ENCODE measurements at places on chromosomes 13 and 19.

GRCh38 chr13:48675247-48675646 is 21.5 kb downstream of the CYSLTR2 start:
- no peak for DNase-seq

DNA sequence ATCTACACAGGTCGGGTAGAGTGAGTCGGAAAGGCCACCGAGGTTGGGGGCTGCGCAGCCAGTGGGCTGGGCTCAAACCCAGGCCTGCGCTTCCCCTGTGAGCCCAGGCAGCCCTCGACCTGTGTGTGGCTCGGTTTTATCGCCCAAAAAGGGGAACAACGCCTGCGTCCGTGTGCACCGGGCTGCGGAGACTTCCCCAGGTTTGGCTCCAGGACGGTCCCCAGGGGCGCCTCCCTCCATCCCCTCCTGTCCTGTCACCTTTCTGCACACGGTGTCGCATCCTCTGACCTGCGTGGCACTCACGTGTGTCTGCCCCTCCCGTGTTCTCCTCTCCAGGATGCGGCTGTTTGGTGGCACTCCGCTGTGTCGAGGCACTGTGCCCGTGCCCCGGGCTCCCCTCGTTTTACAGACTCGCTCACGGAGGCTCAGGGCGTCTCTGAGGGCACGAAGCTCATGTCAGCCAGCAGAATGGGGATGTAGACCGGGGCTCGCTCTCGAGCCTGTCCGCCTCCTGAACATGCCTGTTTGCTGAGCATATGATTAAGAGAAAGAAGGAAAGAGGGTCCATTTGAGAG is 25.9 kb downstream of the MCF2L start:
- DNase-seq = no peak

- DNase-seq = no peak
Observed at GRCh38 chr13:95100525-95101433, 200.5 kb downstream of the ABCC4 start.

DNA sequence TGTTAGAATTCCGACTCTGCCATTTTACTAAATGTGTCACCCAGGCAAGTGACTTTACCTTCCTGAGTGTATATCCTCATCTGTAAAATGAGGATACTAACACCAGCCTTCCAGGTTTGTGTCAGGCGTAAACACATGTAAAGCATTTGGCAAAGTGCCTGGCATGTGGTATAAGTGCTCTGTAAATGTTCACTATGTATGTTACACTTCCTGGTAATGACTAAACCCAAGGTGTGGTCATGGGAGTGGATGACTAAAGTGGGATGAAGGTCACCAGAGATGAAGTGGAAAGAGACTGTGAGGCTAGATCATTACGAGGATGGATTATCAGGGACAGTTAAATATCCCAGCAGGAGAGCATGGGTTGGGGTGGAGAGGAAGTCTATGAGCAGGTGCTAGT is 25.6 kb downstream of the DEDD2 start:
- no peak for DNase-seq

DNA sequence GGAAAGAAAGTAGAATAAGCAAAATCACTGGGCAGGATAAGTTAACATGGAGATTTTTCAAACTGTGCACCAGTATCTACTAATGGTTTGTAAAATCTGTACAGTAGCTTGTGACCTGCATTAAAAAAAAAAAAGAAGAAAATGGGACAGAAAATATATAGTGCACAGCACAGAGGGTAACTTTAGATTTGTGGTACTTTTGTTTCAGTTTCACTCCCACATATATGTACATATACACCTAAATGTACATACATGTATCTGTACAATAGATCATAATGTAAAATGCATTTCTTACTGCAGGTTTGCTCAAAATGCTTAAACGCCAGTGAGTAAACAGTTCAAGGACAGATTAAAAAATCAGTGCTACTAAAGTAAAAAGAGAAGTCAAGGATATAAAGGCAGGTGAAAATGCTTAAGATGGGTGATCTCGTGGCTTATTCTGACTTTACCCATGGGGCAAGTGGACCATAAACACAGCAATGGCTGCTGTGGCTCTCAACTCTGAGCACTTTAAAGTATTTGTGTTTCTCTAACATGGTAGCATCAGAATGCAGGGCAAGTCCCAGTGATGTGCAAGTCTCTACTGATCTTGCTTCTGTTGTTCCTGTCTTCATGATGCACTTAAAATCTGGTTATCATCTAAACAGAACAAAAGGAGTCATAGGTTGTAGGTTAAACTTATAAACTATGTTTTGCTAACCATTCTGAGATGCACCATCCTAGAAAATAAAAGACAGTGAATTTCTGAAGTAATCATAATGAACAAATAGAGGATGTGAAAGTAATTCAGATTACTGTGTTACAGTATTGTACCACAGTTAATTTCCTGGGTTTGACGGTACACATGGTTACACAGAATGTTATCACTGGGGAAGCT is 112.3 kb downstream of the MIPEP start:
- no peak for DNase-seq

- DNase-seq = no peak
Observed at GRCh38 chr19:54203151-54203611, 2.5 kb downstream of the RPS9 start.

- DNase-seq = no peak
Observed at GRCh38 chr13:34076319-34076718, 258.4 kb downstream of the RFC3 start.

GRCh38 chr19:47348819-47349795 is at the start of gene DHX34:
TSS of gene DHX34 (plus strand) at chr19:47349315. CDS start at chr19:47353031, 3,716 bp downstream.
- DNase-seq = peak; percentile 98

DNA sequence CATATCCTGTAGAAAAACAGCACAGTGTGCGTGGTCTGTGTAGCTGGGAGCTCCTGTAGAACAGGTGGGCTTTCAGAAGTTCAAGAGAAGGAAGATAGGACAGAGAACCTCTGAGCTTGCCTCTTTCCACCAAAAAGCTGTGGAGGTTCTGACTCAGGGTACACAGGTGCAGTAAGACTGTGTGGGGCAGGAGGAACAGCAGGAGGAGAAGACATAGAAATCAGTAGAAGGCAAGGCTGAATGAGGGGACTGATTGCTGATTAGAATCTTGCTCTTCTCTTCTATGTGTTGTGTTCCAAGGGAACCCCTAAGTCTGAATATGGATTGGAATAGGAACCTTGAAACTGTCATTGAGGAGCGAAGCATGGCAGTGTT is 122.7 kb downstream of the AKAP11 start:
- no peak for DNase-seq

DNA sequence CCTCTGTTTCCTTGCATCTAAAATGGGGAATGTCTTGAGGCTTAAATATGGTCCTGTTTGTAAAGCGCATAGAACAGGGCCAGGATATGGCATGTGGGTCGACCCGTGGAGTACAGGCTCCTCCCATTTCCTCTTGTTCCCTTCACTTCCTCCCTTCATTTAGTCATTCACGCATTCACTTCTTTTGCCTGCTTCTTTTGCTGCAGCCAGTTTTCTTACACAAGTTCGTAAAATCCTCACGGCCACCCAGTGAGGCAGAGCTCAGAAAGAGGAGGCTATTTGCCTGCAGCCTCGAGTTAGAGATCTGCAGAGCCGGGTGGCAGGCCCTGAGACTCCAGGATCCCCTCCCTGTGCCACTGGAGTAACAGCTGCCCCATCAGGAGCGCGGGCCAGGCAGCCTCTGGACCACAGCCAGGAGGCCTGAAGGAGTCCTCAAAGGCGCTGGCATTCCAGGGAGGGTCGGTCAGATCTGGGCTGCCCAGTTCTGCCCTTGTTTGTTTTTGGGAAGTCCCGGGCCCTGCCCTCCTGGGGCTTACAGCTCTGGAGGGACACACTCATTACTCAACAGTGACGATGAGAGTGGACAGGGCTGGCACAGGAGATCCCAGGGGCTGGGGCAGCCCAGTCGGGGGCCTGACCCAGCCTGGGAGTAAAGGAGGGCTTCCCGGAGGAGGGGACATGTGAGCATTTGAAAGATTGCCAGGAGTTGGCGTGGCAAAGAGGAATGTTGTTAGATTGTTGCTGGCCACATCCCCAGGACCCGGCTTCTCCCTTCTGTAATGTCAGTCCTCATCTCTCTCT is 4.6 kb downstream of the PPP5C start:
- DNase-seq = no peak

DNA sequence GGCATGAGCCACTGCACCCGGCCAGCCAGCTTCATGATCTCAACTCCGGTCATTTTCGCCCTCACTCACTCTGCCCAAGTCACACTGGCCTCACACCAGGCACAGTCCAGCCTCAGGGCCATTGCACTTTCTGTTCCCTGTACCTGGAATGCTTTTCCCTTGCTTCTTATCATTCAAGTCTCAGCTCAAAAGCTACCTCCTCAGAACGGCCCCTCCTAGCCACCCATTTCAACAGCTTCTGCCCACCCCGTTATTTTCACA is 2.5 kb upstream of the TLE2 start:
- DNase-seq = no peak

DNA sequence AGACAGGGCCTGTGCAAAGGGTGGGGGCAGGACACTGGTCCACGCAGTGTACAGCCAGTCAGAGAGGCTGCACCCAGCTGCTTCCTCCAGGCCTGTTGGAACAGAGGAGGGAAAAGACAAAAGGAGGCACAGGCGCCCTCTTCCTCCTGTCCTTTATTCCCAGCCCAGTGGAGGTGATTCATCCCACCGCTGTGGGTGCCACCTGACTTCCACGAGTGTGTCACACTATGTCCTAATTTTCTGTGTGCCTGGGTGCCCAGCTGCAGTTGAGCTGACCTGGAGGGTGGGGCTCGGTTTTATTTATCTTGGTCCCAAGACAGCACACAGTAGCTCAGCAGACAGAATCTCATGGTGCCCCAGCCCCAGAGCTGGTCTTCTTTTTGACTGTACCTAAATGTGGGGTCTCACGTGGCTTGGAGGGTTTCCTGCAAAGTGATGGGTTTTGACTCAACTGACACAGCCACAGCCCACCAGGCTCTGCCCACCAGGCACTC is 9.0 kb downstream of the EPS15L1 start:
- no peak for DNase-seq

- no peak for DNase-seq
Observed at GRCh38 chr13:80737513-80737912, 396.6 kb upstream of the SPRY2 start.

- peak; percentile 39 for DNase-seq
Observed at GRCh38 chr13:40666933-40667621, 636 bp upstream of the FOXO1 start.

- no peak for DNase-seq
Observed at GRCh38 chr19:10173527-10173926, 21.2 kb downstream of the DNMT1 start.

DNA sequence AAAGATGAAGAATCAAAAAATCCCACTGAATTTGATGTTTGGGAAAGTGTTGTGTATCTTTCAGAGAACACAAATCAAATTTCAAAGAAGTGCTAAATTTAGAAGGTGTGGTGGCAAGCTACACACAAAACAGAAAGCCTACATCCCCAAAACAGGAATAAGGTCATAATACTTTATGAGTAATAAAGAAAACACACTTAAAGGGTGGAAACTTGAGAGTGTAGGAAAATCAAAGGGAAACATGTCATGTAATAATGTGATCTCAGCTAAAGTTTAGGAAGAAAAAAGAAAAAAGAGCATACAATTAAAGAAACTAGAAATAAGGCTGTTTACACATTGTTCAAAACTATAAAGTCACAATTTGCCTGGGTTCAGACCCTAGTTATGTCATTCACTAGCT is 668.7 kb downstream of the PCDH17 start:
- DNase-seq = no peak

DNA sequence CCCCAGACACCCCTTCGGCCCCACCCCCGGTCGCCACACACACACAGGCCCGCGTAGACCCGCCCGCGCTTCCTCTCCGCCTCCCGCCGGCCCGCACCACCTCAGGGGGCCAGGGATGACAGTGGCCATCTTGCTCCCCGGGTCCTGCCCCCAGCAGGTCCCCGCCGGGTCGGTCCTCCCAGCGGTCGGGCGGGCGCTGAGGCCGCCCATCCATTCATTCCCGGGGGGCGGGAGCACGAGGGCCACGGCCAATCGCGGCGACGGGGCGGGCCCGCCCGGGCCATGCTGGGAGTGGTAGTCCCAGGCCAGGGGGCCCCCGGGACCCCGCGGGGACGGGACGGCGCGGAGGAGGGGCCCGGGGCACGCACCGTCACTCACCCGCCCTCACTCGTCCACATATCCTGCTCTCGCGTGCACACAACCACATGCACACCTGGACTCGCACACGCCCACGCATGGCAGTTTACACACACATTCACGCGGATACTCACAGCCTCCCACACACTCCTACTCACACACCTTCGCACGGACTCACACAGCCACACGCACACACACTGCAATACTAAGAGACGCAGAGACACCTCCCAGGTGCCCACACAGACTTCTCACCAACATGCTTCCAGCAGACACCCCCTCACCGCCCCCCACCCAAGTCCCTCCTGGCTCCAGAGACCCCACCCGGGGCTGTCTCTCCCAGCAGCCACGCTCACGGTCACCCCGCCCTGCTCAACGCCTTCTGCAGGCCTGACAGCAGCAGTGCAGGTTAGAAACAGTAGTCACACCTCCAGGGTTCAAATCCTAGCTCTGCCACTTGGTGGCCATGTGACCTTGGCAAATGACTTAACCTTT is at the start of gene DPF1:
Gene DPF1, minus strand, starts transcription at position 209 of the 849 bp plus-strand sequence. Its CDS starts 80 bp downstream, at position 129.
- peak; percentile 62 for DNase-seq

DNA sequence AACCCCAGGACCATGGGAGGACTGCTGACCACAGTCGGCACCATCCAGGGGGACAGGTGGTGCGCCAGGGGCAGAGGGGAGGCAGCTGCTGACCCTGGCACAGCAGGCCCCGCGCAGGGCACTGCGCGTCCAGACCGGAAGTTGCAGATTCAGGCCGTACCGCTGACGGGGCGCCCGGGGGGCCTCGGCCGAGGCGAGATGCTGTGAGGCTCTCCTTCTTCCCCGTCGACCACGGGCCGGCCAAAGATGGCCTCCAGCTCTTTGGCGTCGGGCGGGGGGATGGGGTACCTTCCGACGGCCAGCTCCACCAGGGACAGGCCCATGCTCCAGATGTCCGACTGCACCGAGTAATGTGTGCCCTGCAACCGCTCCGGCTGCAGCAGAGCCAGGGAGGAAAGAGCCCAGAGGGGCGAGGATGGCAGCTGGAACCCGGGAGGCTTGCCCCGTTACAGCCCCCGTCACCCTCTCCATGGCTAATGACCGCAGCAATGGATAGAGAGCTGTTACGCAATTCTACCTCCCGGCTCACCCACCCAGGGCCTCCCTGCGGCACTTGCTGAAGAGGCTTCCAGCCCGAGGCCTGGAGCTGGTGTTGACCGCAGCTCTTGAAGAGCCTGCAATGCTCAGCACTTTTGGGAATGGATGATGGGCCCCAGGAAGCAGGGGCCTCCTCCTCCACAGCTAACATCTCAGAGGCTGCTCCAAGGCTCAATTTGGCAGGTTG is 24.7 kb downstream of the MAP2K2 start:
- no peak for DNase-seq

GRCh38 chr19:19711934-19712828 is 20.7 kb downstream of the ZNF14 start:
- no peak for DNase-seq

- no peak for DNase-seq
Observed at GRCh38 chr13:77516342-77516789, 19.1 kb upstream of the SCEL start.

DNA sequence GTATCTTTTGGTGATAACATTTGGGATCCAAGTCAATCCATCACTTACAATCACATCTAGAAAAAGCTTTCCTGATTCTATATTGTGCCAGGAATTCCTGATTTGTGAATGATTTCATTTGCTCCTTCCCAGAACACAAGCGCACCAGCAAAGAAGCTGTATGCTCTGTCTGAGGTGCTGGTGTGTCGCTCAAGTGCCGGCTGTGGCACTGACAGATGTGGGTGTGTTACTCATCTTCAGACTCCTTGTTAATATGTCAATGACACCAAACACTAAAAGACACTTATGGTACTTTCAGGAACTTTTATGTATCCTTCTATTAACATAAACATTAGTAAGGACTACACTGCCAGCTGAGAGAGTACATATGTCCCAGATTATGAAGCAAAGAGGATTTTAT is 429.1 kb downstream of the ITGBL1 start:
- no peak for DNase-seq

GRCh38 chr13:25654322-25654721 is 282.5 kb downstream of the ATP8A2 start:
- no peak for DNase-seq

Measured in activated naive CD4-positive, alpha-beta T cell treated with anti-CD3 and anti-CD28 coated beads, Interleukin-2, amount 50 U/mL, for 16 hours (primary cell).